Neuronal stem cell (in vitro differentiated cells): ENCODE measurements at places on chromosomes 11 and 22.
A peak's percentile ranks its signal among the peaks of the same experiment; 100 is the strongest.

DNA sequence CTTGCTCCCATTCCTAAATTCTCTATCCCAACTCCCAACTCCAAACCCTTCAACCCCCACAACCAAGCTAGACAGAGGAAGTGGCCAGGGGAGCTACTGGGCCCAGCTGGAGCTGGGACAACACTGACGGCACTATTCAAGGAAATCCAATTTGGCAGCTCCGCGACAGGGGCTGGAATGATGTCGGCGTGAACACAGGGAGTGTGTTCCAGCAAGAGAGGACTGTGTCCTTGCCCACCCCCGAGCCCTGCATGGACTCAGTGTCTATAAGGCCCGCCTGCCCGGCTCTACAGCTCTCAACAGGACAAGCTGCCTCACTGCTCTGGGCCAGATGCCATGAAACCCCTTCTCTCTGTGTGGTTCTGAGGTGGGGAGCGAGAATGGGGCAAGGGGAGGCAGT is 11.3 kb downstream of the PCSK7 start:
- DNase-seq: no peak

DNA sequence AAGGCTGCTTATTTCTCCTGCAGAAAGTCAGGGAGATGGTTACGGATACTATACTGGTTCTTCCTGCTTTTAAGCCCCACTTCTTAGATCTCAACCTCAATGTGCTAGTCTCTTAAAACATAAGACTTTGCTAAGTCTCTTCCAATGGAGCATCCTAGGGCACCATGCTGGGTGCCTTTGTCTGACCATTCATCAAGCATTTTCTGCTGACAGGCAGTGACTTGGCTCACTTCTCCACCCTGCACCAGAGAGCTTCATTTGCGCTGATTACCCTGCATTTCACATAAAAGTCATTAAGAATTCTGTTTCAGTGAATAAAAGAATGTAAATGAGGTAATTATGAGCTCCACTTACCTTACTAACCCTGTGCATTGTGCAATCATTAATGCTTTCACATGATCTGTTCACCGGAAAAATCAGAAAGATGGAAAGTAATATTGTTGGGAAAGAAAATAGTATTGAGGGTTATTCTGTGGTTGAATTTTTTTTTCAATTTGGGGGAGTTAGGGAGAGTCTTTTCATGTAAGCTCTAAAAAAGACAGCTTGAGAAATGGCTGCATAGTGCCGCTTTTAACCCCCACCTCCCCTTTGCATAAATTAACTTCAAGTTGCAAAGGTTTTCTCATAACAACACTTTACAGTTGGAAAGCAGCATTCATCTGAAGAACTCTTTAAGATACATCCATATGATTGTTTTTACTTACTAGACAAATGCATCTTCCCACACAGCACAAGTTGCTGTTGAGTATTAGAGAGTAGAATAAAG is 677.3 kb upstream of the KIRREL3 start:
- DNase-seq: no peak

GRCh38 chr11:45042560-45042959 is 91.9 kb upstream of the TP53I11 start:
- no peak for DNase-seq

DNA sequence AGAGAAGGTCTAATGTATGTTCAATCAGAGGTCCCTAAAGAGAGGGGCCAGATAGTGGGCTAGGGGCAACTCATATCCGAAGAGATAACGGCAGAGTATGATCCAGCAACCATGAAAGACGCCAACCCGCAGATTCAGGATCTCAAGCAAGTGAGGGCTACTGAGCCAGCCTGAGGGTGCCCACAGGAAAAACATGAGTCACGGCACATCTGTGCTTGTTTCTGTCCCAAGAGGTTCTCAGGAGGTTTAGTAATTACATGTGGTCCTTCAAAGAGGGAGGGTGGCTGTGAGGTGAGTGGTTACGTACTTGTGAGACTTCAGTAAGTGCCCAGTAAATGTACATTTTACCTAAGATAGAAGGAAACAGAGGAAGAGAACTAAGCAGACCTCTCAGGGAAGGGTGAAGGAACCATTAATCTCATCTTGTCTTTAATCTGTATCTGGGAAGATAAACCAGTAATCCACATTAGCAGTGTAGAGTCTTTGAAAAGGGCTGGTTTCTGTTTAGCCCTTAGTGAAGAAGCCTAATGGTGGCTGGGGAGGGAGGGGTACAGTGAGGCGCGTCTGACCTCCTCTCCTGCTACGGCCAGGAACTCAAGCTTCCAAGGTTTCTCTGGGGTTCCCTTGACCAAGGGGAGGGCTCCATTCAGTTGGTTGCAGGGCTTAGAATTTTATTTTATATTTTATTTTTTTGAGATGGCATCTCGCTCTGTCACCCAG is 10.2 kb downstream of the SIRT3 start:
- no peak for DNase-seq

DNA sequence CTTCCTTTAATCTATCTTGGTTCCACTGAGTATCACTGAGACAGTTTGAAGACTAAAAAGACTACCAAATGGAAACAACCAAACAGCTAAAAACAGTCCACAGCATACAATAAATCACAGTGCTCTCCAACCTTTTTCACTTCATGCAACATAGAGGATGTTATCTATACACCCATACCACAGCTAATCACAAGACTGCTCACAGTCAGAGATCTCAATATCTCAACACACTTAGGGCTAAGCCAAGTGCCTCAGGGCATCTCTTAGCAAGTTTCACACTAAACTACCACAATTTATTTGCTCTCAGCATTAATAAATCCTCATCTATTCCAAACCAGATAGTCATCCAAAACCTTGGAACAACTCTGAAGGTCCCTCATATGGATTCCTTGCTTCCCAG is 129.4 kb downstream of the SBF2 start:
- DNase-seq: no peak

GRCh38 chr11:69644071-69644961 is 3.4 kb downstream of the CCND1 start:
- no peak for DNase-seq

DNA sequence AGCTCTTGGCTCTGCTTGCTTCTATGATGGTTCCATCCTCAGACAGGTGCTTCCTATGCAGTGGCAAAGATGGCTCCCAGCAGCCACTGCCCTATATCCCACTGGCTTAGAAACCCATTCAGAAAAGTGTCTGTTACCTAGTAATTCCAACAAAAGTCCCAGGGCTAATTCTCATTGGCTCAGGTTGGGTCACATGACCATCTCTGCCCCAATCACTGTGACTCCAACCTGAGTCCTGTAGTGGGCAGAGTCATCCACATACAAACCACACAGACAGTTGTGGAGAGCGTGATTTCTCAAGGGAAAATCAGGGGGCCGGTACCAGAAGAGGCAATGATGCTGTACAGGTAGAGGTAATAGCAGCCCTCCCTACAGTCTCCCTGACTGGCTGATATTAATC is 67.5 kb downstream of the LHFPL7 start:
- no peak for DNase-seq

GRCh38 chr11:57402188-57403002 is 11.9 kb upstream of the PRG2 start:
- DNase-seq: no peak

DNA sequence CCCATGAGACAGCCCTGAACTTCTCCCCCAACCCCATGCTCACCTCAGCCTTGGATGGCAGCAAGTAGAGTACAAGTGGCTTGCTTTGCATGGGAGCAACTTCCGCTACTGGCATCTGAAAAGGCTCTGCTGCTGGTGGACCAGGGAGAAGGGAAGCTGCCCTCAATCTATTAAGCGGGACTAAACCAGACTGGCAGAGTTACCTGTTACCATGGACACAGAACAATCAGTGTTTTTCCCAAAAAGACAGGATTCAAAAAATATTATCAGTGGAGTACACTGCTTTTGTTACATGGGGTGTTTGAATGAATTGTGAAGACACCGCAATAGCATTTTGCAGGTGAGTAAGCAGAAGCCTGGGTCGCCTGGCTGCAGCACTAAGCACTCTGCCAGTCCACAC is 631.4 kb upstream of the B3GAT1 start:
- DNase-seq: no peak

- DNase-seq: no peak
Measured at GRCh38 chr11:120494595-120494994, 17.0 kb upstream of the GRIK4 start.

- DNase-seq: no peak
Measured at GRCh38 chr11:113518716-113519495, 43.7 kb upstream of the DRD2 start.

GRCh38 chr11:76269661-76270261 is 63.5 kb upstream of the WNT11 start:
- DNase-seq: no peak

DNA sequence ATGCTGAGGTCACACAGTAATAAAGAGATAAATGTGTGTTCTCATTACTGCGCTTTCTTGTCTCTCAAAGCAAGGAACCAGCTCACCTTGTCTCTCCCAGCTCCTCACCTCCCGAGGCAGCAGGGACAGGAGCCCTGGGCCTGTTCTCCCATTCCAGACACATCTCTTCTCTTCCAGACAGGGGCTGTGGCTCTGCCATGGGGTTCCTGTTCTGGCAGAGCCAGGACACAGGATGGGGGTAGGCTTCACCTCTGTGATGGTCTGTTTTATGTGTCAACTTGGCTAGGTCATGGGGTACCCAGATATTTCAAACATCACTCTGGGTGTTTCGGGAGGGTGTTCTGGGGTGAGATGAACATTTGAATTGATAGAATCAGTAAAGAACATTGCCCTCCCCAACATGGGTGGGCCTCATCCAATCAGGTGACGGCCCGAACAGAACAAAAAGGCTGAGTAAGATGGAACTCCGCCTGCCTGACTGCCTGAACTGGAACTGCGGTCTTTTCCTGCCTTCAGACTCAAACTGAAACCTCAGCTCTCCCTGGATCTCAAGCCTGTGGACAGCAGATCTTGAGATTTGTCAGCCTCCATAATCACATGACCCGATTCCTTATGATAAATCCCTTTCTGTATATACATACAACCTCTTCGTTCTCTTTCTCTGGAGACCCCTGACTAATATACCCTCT is 2.0 kb upstream of the VSIG10L2 start:
- no peak for DNase-seq

DNA sequence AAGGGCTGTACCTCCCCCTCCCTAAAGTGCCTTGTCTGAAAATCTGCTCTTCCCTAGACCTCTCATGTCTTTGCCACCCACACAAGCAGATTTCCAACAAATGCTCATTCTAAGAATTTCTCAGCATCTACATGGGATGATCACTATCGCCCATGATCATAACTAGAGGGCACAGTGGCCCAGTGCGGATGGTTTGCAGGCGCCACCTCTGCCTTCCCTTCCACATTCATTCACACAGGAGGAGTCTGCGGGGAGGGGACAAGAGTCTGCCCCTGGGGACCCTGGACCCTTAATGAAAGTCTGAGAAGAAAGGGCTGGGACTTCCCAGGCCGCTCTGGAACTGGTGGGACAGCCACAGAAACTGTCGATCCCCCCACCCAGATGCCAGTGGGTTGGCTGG is 28.9 kb downstream of the KCTD17 start:
- DNase-seq: no peak

GRCh38 chr22:16962501-16962900 is 45.5 kb downstream of the GAB4 start:
- DNase-seq: no peak

DNA sequence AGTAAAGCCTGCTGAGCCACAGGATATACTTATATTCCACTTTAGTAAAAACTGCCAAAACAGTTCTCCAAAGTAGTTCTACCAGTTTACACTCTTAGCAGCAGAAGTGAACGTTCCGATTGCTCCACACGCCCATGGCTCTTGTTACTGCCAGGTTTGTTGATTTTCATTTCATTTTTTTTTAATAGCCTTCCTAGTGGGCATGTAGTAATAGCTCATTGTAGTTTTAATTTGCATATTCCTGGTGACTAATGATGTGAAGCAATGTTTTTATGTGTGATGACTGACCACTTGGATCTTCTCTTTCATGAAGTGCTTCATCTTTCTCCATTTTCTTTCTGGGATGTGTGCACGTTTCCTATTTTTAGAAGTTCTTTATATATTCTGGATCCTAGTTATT is 4.8 kb upstream of the C11orf97 start:
- DNase-seq: no peak

DNA sequence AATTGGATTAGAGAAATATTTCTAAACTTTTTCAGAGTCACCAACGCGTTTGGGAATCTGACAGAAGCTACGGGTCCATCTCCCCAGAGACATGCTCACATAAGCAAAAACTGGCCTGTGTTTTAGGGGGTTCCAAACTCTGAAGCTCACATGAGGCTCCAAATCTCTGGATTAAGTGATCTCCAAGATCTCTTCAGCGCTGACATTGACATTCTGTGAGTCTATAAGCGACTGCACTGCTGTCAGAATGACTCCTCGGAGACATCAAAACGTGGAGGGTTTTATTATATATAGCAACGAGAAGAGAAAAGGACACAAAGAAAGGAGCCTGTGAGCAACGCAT is 642 bp upstream of the SIK2 start:
- peak; percentile 4 for DNase-seq

GRCh38 chr22:17400305-17400704 is 31.0 kb downstream of the CECR2 start:
- no peak for DNase-seq

DNA sequence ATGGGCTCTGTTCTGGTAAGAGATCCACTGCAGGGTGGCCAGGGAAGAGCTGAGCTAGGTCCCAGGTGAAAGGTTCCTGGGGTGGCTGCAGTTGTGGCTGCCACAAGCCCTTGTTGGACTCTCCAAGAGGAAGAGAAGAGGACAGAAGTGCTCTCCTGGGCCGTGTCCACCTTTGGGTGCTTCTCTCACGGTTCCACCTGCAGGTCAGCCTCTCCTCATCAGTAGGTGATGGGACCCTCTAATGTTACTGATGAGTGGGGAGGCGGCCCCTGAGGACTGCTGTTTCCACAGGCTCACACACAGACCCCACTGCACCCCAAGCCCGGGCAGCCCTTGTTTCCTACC is 804.9 kb downstream of the BRD1 start:
- no peak for DNase-seq

DNA sequence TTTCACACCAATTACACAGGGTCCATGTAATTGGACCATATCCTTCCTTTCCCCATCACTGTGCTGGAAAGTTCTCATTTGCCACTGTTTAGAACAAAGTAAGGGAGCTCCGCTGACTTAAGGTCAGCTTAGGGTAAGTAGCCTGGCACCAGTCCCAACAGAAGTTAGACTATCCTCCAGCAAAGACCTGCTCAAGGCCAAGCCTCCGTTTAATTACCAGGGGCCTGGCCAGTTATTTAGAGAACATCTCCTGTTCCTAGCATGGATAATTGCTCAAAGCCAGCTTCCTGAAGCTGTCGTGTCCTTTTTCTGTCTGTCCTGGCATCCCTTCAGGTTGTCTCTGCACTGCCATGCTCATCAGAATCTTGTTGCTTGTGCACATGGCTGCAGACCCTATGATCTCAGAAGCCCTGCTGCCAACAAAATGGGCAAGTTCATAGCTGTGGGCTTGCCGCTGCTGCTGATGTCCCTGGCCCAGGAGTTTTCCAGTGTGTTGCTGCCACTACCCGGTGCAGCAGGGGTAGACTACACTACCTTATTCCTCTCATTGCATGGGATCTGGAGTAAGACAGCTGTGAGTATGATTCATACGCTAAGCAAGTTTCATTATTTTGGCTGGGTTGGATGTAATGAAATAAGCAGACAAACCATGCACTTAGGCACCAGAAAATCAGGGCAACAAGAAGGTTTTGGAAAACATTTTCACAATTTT is 8.1 kb downstream of the OR8A1 start:
- DNase-seq: no peak

- peak; percentile 52 for DNase-seq
Measured at GRCh38 chr22:44698531-44699421, 3.2 kb upstream of the PRR5 start.

- no peak for DNase-seq
Measured at GRCh38 chr11:35153280-35153679, 14.3 kb downstream of the CD44 start.

GRCh38 chr11:2205981-2206690 is 34.5 kb upstream of the TH start:
- no peak for DNase-seq
